ENCODE measurements at places on chromosomes 2 and 18.

- no peak for DNase-seq
Measured at GRCh38 chr2:127596311-127597045, 49.5 kb upstream of the GPR17 start.

DNA sequence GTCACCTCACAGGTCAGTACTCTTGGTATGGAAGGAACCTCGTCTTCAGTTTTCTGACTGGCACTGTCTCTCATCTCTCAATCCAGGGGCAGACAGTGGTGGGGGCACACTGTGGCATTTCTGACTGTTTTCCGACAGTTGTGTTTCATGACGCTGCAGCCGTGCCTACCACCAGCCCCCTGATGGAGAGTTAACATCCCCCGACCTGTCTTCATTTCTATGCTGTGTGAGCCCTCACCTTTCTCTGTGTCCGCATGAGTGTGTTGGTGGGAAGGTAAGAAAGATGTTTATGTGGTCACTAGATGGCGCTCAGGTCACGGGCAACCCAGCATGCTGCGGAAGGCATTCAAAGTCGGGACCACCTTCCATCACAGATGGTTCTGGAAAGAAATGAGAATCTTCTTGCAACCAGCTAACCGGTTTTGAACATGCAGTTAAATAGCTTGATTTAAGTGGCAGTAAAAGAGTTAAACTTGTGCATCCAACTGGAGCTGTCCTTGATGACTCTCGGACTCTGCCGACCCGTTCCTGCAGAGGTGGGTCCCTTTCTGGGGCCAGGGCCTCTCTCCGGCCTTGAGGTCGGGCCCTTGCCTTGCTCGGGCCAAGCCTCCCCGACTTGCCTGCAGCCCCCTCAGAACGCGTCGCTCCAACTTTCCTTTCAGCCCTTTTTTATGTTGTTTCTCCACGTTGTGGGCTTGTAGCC is 92.4 kb downstream of the DYSF start:
- peak; percentile 65 for DNase-seq

- no peak for DNase-seq
Measured at GRCh38 chr2:205078762-205079161, 533.5 kb downstream of the PARD3B start.

DNA sequence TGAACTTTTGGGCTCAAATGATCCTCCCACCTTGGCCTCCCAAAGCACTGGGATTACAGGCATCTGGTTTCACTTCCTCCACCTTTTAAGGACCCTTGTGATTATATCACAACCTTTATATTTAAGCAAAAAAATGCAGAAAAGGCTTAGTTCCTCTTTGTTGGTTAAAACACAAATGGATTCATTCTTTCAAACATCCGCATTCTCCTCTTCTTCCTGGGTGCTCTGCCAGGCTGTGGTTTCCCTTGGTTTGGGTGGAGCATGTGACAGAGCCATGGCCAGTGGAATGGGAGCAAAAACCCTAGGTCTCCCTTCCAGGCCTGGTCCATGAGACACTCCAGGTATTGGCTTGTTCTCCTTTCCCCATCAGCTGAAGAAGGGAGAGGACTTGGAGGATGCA is 9.9 kb upstream of the SLC66A3 start:
- DNase-seq, result no peak

GRCh38 chr2:76210551-76210950 is 499.8 kb upstream of the GCFC2 start:
- no peak for DNase-seq

DNA sequence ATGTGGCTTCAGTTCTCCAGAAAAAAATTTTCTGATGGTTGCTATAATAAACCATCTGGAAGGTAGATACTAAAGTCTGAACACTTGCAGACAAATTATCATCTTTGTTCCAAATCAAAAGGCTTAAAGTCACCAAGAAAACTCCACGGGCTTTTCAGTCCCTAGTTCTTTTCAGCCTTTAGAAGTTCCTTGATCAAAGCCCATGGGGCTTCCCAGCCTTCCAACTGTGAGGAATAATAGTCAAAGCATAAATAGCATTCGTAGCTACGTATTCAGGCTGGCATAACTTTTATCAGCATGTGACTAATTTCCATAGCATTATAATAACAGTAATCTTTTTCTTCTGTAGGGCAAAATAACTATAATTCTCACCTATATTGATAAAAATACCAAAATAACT is 13.9 kb downstream of the SCG2 start:
- no peak for DNase-seq

DNA sequence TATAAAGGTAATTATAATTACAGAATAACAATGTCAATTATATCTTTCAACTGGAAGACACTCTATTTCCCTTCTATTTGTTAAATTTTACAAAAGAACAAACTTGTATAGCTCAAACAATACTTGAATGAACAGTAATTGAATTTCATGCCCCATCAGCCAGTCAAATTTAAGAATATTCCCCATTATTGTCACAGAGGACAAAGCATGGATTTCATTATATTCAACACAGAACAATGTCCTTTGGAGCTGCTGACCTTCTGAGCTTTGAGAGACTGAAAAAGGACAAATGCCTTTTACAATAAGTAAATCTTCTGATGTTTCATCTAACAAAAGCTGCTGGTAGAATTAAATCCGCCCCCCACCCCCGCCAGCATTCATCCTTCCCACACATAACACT is 187.5 kb upstream of the MC4R start:
- DNase-seq, result no peak

GRCh38 chr18:25518716-25519053 is 166.7 kb upstream of the ZNF521 start:
- no peak for DNase-seq

- DNase-seq, result no peak
Measured at GRCh38 chr2:240248721-240249422, 108.4 kb upstream of the OTOS start.

GRCh38 chr2:230843132-230843531 is 21.6 kb upstream of the ITM2C start:
- DNase-seq, result no peak

DNA sequence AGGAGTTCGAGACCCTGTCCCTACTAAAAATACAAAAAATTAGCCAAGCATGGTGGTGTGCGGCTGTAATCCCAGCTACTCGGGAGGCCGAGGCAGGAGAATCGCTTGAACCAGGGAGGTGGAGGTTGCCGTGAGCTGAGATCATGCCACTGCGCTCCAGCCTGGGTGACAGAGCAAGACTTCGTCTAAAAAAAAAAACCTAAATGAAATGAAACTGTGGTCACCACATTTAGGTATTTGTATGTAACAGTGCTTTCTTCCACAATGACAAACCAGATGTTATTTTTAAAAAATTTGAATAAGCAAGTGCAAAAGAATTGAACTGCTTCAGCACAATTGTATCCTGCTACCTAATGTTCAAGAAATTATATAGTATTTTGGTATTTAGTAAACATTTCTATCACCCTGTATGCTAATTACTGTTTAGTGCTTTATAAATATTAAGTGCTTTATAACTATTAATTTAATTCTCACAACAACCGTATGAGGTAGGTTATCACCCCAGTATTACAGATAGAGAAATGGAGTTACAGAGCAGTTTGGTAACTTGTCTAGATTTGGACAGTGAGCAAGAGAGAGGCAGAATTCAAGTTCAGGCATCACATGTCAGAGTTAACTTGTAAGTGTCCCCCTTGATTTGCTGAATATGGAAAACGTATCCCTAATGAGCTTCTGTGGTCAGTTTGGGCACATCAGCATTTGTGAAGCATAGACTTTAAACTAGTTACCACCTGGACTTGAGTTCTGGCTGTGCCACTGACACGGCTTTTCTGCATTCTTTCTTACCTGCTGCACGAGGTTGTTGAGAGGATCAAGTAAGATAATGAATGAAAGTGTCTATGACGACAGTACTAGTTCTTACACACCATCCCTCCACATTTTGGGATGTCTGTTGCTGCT is 14.4 kb downstream of the PHLPP1 start:
- no peak for DNase-seq

GRCh38 chr2:158600155-158600802 is 143.5 kb downstream of the PKP4 start:
- no peak for DNase-seq

- no peak for DNase-seq
Measured at GRCh38 chr2:98324181-98324580, 22.1 kb upstream of the CNGA3 start.

DNA sequence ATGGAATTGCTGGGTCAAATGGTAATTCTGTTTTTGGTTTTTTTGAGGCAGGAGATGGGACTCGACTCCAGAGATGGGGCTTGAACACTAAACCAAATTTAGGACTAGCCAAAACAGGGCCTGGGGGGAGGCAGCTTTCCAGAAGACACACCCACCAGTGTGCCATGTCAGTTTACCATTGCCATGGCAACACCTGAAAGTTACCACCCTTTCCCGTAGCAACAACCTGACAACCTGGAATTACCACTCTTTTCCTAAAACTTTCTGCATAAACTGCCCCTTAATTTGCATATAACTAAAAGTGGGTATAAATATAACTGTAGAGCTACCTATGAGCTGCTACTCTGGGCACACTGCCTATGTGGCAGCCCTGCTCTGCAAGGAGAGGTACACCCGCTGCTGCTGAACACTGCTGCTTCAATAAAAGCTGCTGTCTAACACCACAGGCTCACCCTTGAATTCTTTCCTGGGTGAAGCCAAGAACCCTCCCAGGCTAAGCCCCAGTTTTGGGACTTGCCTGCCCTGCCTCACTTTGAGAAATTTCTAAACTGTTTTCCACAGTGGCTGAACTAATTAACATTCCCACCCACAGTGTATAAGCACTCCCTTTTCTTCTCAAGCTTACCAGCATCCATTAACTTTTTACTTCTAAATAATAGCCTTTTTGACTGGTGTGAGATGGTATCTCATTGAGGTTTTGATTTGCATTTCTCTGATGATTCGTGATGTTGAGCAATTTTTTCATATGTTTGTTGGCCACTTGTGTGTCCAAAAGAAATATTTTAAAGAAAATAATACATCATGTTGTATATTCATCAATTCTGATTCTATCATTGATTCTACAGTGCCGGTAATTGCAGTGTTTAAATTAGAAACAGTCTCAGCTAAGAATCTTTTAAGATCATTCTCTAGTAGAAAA is 10.6 kb downstream of the CDK15 start:
- DNase-seq, result no peak

DNA sequence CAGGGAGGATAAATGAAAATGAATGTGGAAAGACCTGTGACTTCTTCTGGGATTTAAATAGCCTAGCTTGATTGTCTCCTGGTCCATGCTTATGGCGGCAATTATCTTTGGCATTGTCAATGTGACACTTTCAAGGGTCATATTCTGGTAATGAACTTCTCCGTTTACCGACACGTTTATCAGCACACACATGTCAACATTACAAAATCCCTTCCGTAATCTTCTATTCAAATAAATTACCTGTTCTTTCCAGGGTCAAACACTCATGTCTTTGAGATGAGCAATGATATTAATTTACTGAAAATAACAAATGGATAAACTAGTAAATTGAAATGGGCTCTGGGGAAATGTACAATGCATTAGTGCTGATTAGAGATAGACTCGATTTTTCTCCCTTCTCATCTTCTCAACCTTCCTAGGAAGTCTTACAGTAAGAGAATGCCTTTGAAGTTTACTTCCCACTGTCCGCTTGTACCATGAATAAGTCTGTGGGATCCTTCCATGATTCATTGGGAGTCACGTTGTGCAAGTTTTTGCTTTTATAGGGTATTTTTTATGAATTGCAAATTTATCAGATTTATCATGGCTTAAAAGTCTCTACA is 646.3 kb upstream of the LRATD1 start:
- no peak for DNase-seq

GRCh38 chr2:204072443-204073324 is 136.1 kb downstream of the ICOS start:
- peak; percentile 48 for DNase-seq

DNA sequence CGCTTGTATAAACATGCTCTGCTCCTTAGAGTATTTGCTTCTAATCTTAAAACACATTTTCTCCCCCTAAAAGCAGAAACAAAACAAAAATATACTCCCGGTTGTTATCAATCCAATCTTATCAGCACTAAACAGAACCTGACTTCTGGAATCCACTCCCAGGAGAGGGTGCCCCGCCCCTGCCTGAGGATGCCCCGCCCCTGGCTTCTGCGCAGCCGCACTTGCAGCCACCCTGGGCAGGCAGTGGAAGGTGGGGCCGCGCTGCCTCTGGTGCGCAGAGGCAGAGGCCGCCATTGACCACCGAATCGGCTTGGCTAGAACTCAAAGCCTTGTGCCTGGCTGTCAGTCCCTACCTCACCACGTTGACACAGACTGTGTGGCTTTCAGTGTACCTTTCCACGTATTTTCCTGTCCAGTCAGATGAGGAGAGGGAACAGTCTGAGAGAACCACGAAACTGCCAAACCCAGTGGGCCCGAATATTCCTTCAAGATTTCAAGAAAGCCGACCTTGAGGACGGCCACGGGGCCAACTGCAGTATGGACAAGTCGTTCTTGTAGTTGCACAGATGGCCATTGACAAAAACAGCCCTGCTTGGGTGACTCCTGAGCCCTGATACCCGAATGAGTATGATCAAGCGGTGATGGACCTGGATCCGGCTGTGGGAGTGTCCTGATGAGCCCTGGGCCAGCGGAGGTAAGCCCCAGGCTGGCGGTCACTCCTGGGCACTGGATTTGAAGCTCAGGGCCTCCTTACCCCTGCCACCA is 46.2 kb upstream of the ARHGAP28 start:
- DNase-seq, result peak; percentile 14

- DNase-seq, result peak; percentile 36
Measured at GRCh38 chr2:199488772-199489400, 31.1 kb upstream of the SATB2 start.

- no peak for DNase-seq
Measured at GRCh38 chr2:12819103-12819475, 102.4 kb downstream of the TRIB2 start.

GRCh38 chr18:75115514-75115913 is 93.4 kb downstream of the PTGR3 start:
- no peak for DNase-seq

GRCh38 chr2:99448556-99448955 is 41.3 kb downstream of the REV1 start:
- no peak for DNase-seq

- peak; percentile 70 for DNase-seq
Measured at GRCh38 chr2:206158563-206159345, 490 bp downstream of the NDUFS1 start.

- no peak for DNase-seq
Measured at GRCh38 chr18:48958951-48959350, 8.2 kb upstream of the SMAD7 start.

DNA sequence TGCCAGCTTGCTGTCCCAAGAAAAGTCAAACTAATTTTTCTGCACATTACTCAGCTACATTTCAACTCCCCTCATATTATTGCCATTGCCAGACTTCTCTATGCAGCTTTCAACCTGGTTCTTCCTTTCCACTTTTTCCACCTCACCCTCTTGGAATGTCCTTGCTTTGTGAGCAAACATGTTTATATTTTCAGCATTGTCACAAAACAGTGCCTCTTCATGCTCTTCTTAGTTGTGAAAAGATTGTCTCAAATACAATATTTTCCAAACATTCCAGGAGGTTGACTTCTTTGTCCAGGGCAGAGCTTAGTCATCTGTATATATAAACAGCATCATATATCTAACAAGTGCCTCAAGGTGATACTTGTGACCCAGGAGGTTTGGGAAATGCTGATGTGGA is 803.3 kb upstream of the CELF4 start:
- DNase-seq, result no peak

DNA sequence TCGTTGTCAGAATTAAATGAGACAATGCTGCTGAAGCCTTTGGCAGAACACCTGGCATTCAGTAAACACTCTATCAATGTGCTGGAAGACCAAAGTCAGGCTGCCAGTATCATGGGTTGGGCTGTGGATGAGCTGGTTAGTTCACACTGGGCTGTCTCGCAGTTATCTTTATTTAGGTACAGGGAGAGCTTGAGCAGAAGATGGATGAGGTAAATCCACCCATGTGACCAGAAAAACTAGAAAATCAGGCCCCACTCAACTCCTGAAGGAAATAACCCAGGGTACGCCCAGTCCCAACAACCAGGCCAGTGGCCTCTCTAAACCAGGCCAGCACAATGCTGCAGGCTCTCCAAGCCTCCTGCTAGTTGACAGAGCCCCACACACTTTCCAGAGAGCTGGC is 330.3 kb downstream of the TNS1 start:
- DNase-seq, result no peak

Data from erythroblast (primary cell).